ENCODE measurements at places on chromosomes 2 and 18.

GRCh38 chr18:28152754-28153153 lies 24.2 kb downstream of the CDH2 start:
- no peak for DNase-seq

DNA sequence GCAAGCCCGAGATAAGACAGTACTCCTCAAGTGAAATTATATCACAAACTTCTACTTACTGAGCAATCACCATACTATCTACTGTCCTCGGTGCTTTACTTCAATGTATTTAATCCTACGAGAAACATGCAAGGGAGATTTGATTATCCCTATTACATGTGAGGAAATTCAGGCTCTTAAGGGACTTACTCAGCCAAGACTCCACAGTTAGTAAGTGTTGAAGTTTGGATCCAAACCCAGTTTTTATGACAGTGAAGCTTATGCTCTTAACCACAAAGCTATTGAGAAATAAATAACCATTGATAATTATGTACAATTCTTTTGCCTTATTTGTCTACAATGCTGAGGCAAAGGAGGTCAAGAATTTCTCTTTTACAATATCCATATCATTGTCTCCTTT lies 672.9 kb upstream of the ACVR2A start:
- DNase-seq: peak; percentile 74

DNA sequence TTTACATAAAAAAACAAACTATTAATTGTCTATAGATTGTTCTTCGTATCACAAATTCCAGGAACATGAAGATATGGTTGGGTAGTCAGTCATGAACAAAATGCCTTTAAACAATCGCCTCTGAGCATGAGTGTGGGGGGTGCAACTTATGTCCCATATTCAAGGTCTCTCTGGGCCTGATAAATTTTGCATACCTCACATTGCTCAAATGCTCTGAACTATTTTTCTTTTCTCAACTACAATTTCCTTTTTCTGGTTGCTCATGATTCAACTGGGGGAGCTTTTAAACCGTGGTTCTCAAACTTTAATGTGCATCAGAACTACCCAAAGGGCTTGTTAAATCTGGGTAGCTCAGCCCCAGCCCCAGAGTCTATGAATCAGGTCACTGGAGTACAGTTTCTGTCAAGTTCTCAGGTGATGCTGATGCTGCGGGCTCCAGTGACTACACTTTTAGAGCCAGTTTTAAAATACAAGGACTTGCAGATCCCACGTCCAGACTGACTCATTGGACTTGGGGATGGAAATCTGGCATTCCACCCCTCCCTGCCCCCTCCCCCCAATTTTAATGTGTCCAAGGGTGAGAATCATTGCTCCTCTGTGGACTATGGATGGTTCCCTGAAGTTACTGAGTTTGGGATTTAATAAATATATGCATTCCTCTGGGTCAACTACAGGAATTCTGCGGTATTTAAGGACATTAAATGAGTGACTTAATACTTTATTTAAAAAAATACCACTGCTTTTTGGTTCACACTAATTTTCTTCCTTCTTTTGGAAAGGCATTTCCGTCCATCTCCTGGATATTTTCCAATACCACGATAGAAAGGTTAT lies 1.5 kb upstream of the GPD2 start:
- DNase-seq: peak; percentile 48

DNA sequence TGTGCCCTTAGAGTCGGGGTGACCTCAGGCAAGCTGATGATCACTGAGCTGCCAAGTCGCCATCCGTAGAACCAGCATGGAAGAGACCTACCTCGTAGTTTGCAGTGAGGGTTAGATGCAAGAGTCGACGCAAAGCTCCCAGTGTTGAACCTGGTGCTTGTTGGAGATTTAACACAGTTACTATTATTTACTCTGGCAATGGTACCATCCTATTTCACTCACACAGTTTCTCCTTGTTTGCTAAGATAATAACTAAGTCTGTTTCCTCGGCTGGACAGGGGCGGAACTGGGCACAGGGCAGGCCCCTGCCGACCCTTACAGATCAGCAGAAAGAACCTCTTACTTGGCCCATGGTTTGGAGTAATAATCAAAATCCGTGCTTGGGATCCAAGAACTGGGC lies 85.5 kb downstream of the ACAA2 start:
- no peak for DNase-seq

DNA sequence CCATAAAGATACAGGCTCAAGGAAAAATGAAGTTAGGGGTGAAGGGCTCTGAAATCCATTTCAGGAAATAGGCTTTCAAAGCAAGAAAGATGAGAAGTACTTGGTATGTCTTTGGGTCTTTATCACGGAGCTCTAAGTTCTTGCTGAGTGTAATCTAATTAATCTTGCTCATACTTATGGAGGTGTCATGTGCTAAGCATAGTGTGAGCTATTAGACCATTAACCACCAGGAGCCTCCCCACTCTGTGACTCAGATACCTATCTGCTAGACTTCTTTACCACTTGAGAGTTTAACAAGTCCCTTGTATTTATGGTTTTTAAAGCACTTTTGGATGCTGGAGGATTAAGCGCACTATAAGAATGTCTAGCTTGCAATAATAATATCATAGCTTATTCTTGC lies 678.7 kb downstream of the EPHA4 start:
- DNase-seq: no peak

DNA sequence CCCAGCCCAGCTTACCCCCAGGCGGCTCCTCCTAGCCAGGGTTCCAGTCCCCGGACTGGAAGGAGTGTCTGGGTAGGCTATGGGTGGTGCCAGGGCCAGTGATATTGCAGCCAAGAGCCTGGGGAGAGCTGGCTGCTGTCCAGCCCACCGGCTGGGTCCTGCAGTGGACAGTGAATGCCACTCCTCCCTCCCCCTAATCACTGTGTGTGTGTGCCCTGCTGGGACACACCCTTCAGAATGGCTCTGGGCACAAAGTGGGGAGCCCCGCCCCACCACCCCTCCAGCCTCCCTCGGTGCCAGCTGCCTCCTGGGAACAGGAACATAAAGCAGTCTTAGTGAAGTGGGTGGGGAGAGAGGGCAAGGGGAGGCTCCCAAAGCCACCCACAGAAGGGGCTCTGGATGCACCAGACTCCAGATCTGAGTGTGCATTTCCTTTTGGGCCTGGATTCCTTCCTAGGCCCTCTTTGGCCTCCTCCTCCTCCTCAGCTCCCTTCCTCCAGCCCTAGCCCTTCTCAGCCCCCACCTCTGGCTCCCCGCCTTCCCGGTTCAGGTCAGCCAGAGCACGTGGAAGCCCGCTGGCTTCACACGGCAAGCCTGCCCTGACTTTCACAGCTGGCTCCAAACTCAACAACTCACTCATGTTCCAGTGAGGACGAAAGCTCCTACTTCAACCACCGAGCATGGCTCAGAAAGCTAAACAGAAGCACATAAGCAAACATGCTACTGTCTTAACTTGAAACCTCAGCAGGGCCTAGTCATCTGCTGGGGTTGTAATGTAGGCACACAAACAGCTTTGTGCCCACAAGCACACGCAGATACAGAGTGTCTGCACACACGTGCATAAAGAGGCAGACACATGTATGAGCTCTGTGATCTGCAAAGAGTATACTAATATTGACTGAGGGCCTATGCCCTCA lies 209.2 kb upstream of the SMAD2 start:
- DNase-seq: no peak

DNA sequence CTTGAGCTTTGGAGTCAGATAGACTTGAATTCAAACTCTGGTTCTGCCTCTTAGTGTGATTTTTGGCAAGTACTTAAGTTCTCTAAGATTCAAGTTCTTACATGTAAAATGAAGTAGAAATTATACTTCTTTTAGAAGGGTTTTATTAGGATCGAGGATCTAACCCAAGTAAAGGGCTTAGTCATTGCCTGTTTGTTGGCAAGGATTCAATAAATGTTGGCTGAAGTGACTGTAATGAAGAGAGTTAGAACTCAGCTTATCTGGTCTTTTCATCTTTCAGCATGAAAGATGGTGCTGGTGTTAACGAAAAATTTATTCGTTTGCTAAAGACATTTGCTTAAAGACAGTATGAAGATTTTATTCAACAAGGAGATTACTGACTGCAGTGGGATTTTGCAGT lies 315.9 kb upstream of the THUMPD2 start:
- peak; percentile 86 for DNase-seq

- peak; percentile 60 for DNase-seq
Measured at GRCh38 chr2:188884517-188884916, 89.7 kb upstream of the COL3A1 start.

DNA sequence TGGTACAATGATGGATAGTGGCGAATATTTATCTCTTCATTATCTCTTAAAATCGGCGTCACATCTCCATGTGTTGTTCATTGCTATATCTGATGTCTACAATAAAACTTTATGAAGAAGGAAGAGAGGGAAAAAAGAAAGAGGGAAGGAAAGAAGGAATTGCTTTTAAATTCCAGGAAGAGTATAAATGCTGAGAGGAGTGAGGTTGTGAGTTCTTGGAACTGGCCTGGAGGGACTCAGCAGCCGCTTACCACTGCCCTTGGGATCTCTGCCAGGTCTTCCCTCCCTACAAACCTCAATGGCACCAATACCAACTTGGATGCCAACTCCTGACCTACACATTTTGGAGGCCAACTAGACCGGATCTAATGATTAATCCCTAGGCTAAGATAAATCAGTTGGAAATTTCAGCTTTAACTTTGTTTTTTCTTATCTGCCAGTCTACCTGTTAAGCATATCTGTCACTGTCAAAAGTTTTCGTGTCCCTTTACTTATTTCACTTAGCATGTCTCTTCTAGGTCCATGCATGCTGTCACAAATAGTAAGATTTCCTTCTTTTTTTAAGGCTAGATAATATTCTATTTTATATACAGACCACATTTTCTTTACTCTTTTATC lies 9.8 kb downstream of the SCN9A start:
- DNase-seq: peak; percentile 11
